Tibial nerve (tissue), 4 donors: ENCODE measurements at places on chromosomes 11 and 22. TPM values are rescaled to one million over a fixed set of nuclear protein-coding genes. Genes with fewer than 3 reads are reported as not detected.

Gene LIF
- 0.78 TPM for total RNA-seq

Gene OR51I1
- 3.9 TPM for total RNA-seq

Gene EI24
- 88.5 TPM for total RNA-seq

Gene HINFP
- total RNA-seq: 36.1 TPM

Gene FGF19
- not detected for total RNA-seq

- DNase-seq: no peak
Measured at GRCh38 chr22:39718206-39718605, 147.7 kb downstream of the CACNA1I start.

DNA sequence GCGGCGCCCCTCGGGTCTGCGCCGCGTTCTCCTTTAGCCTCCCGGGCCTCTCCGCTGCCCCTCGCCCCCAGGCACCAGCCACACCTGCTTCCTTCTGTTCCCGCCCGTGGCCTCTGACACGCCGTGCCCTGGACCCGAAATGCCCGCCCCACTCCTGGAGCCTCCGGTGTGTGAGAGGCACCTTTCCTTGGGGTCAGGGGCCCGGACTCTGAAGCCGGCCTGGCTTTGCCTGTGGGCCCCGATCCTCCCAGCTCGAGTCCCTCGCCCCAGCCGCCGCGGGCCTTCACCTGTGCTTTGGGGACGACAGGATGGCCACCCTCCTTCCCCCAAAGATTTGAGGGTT is 661 bp upstream of the CDPF1 start:
- DNase-seq: no peak

DNA sequence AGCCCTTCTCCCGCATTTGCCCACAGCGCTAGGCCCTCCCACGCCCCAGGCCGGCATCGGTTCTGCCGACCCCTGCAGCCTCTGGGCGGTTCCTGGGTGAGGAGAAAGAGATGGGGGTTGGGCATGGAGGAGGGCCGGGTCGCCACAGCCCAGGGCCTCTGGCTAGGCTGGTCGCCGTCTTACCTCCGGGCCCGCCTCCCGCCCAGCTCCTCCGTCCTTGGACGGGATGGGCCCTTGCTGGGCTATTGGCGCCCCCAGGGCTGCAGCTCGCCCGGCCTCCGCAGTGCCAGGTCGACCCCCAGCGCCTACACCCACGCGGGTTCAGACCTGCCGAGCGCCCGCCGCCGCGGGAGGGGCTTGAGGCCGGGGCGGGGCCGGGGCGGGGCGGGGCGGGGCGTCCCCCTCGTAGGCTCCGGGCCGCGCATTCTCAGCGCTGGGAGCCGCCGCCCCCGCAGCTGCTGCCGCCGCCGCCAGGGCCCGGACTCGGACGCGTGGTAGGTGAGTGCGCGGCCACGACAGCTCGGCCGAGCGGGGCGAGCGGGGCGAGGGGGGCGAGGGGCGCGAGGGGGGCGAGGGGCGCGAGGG is at the start of gene CD151:
Gene CD151 (plus strand): TSS at position 424 of the 585 bp plus-strand sequence. CDS start 3,118 bp downstream, outside the sequence.
- DNase-seq: no peak

DNA sequence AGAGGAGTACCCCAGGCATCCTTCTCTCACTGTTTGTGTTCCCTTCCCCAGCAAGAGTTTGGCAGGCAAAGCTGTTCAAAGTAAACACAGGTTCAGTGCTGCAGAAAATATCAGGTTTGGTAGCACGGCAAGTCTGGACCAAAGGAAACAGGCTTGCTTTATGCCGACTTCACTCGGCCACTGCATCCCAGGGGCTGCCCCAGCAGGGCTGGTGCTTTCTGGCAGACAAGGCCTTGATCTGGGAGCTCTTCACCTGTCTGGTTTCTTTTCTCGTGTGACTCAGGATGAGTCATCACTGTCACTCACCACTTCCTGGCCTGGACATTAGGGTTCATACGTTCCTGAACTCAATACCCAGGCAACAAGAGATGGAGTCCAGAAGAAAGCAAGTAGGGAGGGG is 52.6 kb upstream of the NAV2 start:
- DNase-seq: no peak

DNA sequence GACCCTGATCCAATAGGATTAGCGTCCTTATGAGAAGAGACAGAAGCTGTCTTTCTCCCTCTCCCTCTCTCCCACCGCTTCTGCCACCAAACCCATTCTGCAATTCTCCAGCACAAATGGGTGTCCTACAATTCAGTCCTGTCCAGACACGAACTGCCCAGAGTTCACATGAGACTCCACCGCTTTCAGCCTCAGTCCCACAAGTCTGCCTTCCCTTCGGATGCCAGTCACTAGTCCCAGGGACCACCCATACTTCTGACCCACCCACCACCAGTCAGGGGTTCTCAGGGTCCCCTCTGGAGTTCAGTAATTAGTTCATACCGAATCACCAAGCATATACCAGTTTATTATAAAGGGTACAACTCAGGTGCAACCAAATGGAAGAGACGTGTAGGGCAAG is 73.6 kb downstream of the TRIM29 start:
- DNase-seq: no peak

- no peak for DNase-seq
Measured at GRCh38 chr11:9276571-9276970, 11.4 kb upstream of the DENND5A start.

- DNase-seq: no peak
Measured at GRCh38 chr11:126362879-126363655, 7.6 kb downstream of the ST3GAL4 start.

- DNase-seq: no peak
Measured at GRCh38 chr11:11810764-11811726, 30.7 kb upstream of the USP47 start.
